ENCODE measurements at places on chromosomes 5 and 9.

DNA sequence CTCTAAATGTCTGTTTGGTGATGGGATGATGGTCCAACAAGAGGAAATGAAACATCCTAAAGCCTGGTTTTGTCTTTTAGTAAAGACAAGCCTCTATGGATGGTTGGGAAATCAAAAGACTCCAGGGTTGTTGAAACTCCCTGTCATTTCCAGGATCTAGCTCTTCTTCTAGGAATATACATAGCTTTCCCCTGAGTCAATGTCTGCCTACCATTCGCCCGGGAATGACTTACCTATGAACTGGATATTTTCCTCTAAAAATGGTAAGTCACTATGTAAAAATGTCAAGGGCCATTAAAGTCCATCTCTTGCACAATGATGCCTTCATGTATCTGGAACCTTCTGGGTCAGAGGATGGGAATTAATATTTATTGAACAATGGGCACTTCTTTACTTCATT is 11.1 kb upstream of the KIF12 start:
- DNase-seq = no peak

DNA sequence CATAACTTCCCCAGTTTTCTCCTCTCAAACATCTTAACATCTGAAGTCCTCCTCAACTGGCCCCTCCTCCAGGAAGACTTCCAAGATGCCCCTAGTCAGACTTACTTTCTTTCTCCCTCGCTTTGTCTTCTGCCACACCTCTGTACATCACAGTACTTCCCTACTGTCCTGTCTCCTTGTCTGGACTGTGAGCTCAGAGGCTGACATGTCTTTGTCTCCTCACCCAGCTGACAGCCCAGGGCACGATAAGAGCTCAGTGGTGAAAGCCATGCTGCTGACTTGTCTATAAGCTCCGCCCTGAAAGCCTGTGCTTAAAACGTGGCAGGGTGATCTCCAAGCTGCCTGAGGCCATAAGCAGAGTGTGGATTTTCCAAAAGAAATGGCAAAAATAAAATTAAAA is 33.0 kb upstream of the SLC25A51 start:
- DNase-seq = peak; percentile 60

DNA sequence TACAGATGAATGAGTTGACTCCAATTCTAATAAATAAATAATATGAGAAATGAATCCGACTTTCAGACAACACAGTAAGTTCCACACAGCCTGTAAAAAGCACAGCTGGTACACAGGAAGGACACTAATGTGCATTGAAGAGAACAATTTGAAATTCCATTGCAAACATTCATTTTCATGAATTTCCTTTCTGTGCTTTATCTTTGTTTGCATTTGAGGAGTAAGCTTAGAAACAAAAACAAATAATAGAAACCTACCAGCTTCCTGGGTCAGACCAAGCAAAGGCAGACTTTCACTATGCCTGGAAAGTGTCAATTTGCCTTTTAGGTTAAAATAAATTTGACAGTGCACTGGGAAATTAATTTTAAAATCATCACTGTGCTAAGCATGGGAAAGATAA is 143.8 kb upstream of the VLDLR start:
- peak; percentile 24 for DNase-seq

DNA sequence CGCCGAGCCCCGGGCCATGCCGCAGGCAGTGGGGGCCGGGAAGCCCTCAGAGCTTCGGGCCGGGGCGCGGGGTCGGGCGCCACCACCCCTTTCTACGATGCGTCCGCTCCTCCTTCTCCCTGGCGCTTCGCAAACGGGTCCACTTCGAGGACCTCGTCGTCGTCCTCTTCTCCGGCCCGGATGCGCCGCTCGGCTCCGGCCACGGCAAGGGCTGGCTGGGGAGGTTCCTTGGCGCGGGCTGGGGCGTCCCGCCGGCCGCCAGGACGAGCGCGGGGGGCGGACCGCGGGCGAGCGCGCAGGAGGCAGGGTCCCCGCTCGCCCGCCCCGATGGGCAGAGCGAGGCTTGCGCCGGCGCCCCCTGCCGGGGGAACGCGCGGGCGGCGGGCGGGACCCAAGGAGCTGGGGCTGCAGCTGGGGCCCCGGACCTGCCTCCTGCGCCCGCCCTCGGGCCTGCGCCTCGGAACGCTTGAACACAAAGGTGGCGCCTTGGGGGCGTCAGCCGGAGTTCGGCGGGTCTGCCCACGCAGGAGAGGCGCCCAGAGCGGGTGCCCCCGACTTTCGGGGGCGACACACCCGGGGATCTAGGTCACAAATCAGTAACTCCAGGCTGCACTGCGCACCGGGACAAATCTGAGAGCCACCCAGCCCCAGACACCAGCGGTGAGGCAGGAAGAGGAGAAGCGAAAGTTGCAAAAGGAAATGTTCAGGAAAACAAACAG is at the start of gene ROR2:
Gene ROR2, minus strand, starts transcription at position 283 of the 719 bp plus-strand sequence.
- no peak for DNase-seq

GRCh38 chr9:22079873-22080341 is 70.8 kb upstream of the CDKN2B start:
- DNase-seq = peak; percentile 56

Data from non-pigmented ciliary epithelial cell (primary cell).